NCI-H226 (cell line): ENCODE measurements at places on chromosomes 2 and 18.
A peak's percentile ranks its signal among the peaks of the same experiment; 100 is the strongest.

DNA sequence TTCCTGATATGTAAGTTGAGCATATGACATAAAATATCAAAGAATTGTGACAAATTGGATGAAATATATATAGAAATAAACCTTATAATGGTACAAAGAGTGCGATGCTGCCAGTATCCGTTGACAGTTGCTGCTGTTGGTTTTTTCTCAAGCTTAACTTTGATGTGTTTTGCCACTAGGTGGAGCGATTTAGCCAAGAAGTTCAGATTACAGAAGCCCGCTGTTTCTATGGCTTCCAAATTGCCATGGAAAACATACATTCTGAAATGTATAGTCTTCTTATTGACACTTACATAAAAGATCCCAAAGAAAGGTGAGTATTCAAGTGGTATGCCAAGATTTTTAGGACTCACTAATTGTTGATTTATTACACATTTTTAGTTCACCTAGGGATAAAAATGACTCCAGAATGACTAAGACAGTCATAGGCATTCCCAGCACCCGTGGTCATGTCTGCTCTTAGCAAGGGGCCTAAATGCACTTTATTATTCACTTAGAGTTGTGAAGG, 2.1 kb downstream of the RRM2 start:
- peak; percentile 42 for DNase-seq

GRCh38 chr2:23545396-23545795, 160.4 kb downstream of the KLHL29 start:
- DNase-seq: peak; percentile 59

DNA sequence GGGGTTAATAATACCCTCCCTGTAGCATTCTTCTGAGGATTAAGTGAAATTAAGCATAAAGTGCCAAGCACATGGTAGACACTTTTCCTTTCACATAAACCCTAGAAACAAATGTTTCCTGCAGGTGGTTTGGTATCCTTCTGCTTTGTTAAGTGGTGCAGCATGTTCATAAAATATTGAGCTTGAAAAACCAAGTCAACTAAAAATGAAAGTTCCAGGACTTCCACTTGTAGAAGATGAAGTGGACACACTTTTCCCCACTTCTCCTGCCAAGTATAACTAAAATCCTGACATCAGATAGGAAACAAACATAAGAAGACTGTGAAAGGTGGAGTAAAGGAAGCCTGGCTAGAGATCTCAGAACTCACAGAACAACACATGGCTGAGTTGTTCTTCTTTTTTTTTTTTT, 90.5 kb downstream of the COLEC12 start:
- no peak for DNase-seq

DNA sequence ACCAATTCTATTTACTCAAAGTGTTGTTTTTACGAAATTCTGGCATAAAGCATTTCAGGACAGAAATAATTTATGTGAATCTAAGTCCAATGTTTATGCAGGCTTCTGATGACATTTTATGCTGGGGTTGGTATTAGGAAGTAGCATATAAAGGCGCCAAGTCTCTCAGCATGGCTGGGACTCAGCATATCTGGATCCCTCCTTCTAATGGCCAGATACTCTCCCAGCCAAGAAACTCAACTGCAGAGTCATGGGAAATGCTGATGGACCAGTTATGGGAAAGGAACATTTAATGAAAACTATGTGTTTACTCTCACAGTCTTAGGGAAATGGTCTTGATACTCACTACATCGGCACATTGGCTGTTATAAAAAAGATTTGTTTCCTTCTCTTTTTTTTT, 392.2 kb downstream of the ARHGAP15 start:
- no peak for DNase-seq

DNA sequence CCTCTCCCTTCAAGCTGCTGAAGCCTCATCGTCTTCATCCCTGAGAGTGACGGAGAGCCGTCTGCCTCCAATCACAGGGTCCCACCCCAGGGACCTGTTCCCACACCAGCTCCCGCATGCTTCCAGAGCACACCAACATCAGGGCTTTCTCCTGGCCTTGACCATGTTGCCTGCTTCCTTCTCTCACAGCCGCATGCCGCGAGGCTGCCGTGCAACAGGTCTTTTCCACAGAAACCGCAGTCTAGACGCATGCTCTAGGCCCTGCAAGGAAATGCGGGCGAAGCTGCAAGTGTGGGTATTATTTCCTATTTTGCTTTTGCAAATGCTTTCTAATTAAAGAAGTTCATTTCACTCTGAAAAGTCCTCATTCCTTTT, 277.8 kb downstream of the EIPR1 start:
- no peak for DNase-seq

DNA sequence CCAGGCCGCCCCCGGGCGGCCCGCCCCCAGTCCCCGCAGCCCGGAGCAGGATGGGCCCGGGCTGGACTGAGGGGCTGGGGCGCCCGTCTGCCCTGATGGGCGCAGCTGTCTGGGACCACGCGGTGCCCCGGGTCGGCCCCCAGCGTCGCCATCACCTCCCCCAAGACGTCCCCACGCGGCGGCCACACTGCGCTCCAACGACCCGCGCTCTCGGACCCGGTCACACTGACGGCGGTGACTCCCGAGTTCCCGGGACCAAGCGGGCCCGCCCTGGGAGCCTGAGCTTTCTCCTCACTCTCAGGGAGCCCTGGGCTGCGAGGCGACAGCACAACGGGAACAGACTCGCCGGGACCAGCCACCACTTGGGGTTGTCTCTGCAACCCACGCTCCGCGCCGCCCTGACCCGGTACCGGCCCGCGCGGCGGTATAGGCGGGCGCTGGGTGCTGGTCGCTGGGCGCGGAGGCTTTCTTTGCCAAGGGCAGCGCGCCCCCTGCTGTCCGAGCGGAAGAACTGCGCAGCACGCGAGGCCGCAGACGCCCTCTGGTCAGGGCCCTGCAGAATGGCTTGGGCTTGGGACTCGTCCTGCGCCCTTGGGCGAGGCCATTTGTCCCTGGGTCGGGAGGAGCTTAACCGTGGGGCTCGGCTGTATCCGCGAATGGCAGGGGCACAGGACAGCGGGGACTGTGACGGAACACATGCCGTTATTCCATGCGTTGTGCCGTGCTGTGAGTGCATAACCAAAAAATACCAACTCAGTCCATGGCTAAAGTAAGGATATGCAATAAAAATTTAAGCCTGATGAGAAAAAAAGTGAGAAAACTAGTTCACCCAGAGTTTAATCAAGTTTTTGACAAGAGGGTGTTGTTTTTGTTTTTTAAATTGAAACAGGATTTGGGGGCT, 54.8 kb upstream of the ANKRD62 start:
- DNase-seq: peak; percentile 57

GRCh38 chr2:215358312-215358845, 46.5 kb downstream of the ATIC start:
- DNase-seq: no peak

- DNase-seq: no peak
Observed at GRCh38 chr18:52652391-52652790, 312.4 kb downstream of the DCC start.

- peak; percentile 39 for DNase-seq
Observed at GRCh38 chr2:177332026-177332991, 60.3 kb upstream of the AGPS start.

DNA sequence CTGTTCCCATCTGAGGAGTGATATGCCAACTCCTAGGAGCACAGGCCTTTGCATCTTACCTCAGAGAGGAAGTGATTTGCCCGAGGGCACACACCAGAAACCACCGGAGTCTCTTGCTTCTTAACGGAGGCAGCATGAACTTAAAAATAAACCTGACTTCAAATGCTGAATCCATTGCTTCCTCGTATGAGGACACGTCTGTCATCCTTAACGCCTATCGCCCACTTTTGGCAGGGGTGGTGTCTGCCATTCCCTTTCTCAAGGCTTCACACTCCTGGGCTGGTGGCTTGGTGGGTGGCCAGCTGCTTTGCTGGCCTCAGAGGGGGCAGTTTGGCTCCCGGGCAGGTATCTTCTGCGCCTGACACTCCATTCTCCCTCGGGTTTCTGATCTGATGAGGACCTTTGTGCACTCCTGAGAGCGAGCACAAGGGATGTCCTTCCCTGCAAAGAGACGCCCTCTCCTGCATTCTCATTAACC, 1.1 kb upstream of the PREB start:
- no peak for DNase-seq

GRCh38 chr2:2886922-2887321, 490.7 kb downstream of the EIPR1 start:
- no peak for DNase-seq

GRCh38 chr2:172995323-172996244, 80.1 kb upstream of the MAP3K20 start:
- DNase-seq: peak; percentile 88

DNA sequence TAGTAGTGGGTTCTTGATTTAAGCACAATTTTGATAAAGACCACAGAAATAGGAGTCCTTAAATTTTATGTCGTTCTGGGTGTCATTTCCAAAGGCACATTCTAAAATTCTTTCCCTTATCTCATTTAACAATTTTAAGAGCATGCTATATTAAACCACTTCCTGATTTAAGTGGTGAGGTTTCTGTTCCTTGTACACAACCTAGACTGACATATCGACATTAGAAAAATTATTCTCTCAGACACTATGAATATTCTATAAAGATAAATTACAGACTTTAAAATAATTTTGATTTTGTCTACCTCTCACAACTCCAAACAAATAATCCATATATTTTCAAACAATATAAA, 923.8 kb downstream of the LRP1B start:
- no peak for DNase-seq
